T-helper 2 cell (primary cell): ENCODE measurements at places on chromosomes 4 and X.

- DNase-seq: no peak
Observed at GRCh38 chr4:145545031-145545430, 63.4 kb downstream of the SMAD1 start.

GRCh38 chrX:118980761-118981160 lies 6.3 kb downstream of the LONRF3 start:
- DNase-seq: no peak

- DNase-seq: no peak
Observed at GRCh38 chr4:1183985-1184773, 11.8 kb upstream of the SPON2 start.

DNA sequence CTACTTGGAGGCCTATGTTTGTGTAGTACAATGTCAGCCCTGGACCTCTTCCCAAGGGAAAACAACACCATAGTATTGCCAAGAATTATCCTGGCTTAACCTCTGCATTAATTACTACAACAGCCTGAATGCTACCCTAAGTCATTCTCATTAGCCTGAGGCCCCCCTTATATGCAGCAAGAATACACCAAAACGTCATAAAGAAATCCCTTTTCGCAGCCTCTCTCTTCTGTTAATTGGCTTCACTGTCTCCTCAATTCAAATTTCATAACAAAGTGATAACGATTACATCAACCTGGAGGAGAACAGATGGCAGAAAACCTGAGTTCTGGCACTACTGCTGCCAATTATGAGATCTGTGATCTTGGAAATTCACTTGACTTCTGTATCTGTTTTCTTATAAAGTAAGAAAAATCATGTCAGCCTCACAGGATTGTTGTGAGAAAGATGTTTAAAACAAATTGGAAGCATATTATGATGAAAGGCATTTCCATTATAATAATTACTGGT lies 1663.1 kb downstream of the STIM2 start:
- no peak for DNase-seq

- DNase-seq: no peak
Observed at GRCh38 chr4:164799410-164799809, 45.5 kb downstream of the SMIM31 start.

DNA sequence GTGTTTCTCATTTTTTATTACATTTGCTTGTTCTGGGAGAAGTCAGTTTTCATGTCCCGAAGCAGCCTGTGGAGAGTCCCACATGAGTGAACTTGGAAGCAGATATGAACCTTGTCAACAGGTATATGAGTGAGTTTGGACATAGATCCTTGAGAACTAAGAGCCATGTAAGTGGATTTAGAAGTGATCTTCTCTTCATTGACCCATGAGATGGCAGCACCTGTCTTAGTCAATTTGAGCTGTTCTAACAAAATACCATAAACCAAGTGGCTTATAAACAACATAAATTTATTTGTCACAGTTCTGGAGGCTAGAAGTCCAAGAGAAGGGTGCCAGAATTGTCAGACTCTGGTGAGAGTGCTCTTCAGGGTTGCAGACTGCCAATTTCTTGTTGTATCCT lies 1043.8 kb downstream of the ADGRL3 start:
- DNase-seq: no peak

- no peak for DNase-seq
Observed at GRCh38 chr4:187021436-187022205, 298.0 kb upstream of the FAT1 start.

DNA sequence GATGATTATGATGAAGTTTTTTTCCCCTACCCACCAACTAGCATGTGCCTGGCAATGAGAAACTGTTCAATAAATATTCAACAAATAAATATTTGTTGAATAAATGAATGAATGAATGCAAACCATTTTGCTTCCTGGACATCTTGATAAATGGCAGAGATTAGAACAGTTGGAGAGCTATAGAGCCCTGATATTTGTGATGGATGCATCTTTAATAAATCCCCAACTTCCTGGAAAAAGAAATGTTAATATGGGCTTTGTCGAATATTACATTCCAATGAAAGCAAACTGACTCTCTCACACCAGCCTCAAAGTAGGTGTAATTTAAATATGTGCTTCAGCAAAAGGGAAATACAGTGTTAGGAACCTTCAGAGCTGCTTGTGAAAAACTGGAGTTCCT lies 419.7 kb downstream of the MID1IP1 start:
- DNase-seq: no peak

DNA sequence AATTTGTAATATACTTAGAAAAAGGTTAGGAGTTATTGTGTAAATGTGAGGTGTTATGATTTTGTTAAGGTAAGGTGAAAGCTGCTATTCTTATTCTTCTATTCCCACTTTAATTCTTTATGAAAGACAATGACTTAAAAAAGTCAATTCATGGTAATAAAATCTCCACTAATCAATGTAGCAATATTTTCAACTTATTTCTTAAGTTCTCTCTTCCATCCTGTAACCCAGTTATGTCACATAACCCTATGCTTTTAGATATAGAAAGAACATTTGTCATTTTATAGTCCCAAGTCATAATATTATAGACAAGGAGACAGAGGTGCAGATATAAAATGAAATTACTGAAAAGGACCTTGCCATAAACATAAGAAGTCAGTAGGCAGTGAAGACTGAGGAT lies 157.9 kb upstream of the SLC7A11 start:
- no peak for DNase-seq

DNA sequence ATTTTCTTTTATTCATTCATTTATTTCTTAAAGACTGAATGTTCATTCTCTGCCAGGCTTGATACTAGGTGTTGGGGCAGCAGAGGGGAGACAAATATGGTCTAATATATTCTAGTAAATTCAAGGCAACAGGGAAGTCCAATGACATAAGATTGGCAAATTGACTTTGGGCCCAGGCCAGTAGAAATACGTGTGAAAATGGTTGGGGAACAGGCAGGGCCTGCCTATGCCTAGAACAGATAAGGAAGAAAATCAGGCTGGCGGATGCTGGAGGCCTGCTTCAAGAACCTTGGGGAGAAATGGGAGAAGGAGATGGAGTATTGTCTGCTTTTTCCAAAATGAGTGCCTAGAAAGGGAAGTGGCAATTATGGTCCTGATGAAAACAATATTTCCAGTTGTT lies 108.6 kb downstream of the RTL5 start:
- no peak for DNase-seq
